ENCODE measurements at places on chromosomes 1 and 21.
A peak's percentile ranks its signal among the peaks of the same experiment; 100 is the strongest.

GRCh38 chr1:62084310-62084890 is 110.2 kb upstream of the L1TD1 start:
- DNase-seq = no peak

DNA sequence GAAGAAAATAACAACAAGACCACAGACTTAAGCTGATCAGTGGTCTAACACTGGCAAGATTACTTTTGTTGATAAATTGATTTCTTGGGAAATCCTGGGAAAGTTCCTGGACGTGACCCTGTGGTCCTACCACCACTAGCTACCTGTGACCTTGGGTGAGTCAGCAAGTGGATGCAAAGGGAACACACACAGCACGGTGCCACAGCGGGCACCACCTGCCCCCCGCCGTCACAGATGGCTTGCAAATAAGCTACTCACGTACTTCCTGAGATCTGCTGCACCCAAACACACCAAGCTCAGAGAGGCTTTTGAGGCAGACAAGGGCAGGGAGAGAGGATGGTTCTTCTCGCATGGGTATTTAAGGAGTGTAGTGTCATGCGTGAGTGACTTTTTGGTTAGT is 12.7 kb downstream of the CFAP298 start:
- DNase-seq = no peak

DNA sequence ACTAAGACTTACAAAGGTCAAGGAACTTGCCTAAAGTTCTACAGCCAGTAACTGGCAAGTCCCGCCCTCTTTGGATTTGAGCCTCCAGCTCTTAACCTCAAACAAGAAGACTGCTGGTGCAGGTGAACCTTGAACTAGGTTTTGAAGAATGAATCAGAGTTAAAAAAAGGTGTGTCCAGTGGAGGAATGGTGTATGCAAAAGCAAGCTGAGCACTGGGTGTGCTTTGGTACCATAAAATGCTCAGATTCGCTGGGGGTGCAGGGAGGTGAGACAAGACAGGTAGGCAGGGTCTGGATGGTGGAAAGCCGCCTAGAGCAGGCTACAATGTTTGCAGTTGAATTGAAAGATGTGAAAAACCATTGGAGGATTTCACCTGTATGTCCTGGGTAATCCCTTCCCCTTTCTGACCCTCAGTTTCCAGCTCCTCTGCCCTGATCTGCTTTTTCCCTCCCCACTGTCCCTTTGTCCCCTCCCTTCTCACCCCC is 39.8 kb downstream of the FOXD2 start:
- no peak for DNase-seq

DNA sequence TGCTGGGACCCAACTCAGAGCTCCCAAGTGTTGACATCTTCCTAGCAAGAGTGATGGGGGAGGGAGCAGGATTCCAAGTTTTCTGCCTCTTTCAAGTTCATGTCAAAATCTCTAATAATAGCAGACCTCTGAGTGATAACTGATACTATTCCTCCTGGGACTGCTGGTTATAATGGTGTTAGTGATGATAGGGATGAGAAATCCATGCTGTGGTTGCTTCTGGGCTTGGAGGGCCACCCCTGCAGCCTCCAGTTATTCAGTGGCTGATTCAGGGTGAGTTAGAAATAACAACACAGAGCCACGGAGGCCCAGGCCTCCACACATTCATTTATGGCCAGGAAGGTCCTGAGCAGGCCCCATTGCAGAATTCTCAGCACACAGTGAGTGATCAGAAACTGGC is 40.6 kb upstream of the ARTN start:
- no peak for DNase-seq

DNA sequence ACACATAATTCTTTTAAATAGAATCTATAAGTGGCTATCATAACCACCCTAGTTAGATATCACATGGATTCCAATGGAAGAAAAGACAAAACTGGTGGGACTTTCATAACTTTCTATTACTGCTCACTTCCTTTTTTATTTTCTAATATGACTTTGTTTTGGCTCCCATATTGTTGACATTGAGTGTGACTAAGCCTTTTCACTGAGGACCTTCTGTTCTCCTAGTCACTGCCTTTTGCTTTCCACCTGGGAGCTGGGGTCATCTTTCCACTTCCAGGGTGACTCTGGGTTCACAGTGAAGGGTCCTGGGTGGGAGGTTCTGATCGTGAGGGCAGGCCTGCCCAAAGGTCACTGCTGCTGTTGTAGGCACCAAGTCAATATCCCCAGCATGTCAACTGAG is 275.8 kb downstream of the TGFB2 start:
- DNase-seq = no peak

DNA sequence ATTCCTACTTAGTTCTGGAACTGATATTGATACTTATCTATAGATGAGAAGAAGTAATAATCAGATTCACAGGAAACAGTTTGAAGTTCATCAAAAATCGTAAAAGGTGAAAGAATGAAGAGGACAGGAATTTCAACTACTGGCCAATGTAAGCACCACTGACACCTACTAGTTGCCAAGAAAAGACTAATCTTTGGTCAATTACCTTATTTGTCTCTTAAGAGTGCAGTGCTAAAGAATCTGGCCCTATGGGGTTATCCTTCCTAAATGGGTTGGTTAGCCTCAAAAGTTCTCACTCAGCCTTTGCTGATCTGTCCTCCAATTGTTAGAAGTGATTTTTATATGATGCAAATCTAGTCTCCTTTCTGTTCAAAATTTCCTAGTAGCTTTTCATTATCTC is 29.5 kb downstream of the ADSS2 start:
- DNase-seq = no peak

- DNase-seq = no peak
Measured at GRCh38 chr1:223765719-223766340, 53.5 kb downstream of the CAPN2 start.

DNA sequence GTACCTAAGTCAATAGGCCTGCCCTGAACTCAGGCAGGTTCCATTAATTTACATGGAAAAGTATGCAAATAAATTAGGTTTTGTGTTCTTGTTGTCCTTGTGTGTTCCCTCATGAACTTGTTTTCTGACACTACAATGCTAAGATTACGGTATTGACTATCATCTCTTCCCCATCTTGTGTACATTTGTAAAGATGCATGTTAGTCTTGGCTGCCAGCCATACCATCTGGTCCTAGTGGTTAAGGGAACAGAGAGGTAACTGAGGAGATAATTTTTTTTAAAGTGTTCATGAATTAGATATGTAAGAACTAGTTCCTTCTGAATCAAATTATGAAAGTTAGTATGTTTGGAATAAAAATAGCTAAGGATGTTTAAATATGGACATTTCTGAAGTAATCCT is 167.6 kb upstream of the ADAMTS5 start:
- no peak for DNase-seq

DNA sequence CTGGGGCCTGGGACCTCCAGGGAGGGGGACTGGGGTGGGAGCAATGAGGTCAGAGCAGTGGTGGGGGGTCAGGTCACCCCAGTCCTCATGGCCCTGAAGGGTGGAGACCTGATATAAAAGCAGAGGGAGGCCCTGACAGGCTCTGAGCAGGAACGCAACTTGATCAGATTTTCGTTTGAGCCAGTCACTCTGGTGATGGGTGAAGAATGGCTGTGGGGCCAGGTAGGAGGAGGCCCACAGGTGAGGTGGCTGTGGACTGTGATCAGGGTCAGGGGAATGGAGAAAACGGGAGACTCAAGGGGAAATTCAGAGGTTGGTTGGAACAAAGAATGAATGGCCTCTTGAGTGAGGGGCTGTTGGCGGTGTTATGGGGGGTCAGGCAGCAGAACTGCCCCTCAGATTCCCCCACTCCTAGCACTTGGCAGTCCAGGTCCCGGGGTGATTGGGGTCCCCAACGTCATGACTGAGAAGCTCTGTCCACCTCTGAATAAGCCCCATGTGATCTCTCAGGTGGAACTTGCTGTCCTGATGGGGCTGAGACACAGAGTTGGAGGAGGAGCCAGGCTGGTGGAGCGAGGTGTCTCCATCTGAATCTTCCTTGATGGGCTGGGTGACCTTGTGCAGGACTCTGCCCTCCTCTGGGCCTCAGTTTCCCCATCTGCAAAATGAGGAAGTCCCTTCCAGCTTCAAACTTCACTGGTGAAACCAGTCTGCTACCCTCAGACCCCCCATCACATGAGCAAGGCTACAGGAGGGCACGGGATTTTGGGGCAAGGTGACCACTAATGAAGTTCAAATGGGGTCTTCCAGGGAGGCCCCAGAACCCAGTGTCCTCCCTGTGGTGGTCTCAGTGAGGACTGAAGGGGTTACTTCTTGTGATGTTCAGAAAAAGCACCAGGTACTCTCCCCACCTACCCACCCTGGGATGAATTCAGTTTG is 683.0 kb downstream of the MATN1 start:
- peak; percentile 34 for DNase-seq

DNA sequence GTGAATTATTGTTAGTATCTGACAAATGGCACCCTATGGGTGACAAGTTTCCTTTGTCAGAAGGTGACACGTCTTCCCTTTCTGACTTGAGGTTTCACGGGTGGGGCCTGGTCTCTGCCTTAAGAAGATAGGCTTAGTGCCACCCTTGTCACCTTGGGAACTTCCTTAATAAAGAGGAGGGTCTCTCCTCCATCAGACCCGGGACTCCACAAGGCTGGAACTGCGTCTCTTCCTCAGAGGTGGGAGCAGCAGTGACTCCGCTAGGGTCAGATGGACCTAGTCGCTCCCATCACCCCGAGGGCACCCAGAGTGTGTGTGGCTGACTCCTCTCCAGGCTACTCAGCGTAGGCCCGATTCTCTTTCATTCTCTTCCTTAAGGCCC is 774 bp upstream of the WDTC1 start:
- DNase-seq = no peak

- no peak for DNase-seq
Measured at GRCh38 chr21:35646606-35647005, 413.7 kb downstream of the SETD4 start.

- DNase-seq = no peak
Measured at GRCh38 chr1:54609301-54609921, 13.9 kb downstream of the FAM151A start.

GRCh38 chr1:8161546-8162105 is 135.5 kb upstream of the ERRFI1 start:
- DNase-seq = no peak

DNA sequence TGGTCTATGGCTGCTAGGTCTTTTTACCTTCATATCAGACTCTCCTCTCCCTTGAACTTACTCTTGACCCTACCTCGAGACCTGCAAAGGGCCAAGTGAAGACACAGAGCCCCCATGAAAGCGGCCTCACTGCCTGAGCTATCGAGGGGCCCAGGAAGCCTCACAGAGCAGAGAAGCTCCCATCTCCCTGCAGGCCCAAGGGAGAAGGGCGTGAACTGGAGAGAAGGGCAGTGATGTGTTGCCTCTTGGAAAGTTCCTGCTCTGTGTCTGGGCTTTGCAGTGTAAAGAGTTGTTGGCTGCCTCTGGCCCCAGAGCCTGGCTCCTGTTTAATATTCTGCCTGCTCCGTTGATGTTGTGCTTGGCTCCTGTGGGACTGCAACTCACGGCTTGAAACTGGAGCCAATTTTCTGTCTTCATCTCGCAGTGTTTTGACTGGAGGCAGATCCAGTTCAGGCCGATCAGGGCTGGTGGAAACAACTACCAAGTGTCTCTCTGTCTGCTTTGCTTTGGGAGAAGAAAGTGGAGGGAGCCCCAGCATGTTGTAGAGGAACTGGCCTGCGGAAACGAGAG is 4.3 kb downstream of the SERTAD4 start:
- DNase-seq = no peak

Measured in mesothelial cell of epicardium (in vitro differentiated cells).